ENCODE measurements at places on chromosomes 7 and 10. TPM values are rescaled to one million over a fixed set of nuclear protein-coding genes. Genes with fewer than 3 reads are reported as not detected.

Gene FAM24B
- 4.2 TPM for total RNA-seq

Gene MYL10
- not detected for total RNA-seq

Gene LLCFC1
- total RNA-seq = not detected

Gene MSMB
- total RNA-seq = not detected

Gene NKX1-2
- total RNA-seq = not detected

Gene DGKI
- total RNA-seq = 0.65 TPM

Gene ACBD7
- 3.1 TPM for total RNA-seq

Gene DPY19L1
- 40.0 TPM for total RNA-seq

Gene MRLN
- not detected for total RNA-seq

Gene SLC13A1
- total RNA-seq = not detected

Gene AKR1B1
- total RNA-seq = 66.2 TPM

Gene RASSF4
- 9.4 TPM for total RNA-seq

Gene SCIN
- 0.13 TPM for total RNA-seq

Gene ZPBP
- not detected for total RNA-seq

Gene CYP2C9
- not detected for total RNA-seq

Gene PTF1A
- not detected for total RNA-seq

Gene TLX1
- not detected for total RNA-seq

Gene CDH23
- total RNA-seq = 0.06 TPM

Gene XRCC2
- total RNA-seq = 3.1 TPM

Gene ANKMY2
- 11.2 TPM for total RNA-seq

Gene ASAH2B
- total RNA-seq = 2.5 TPM

Gene SFTPD
- not detected for total RNA-seq

Gene MYO3A
- total RNA-seq = not detected

Gene AKR1D1
- total RNA-seq = not detected

Gene EPO
- not detected for total RNA-seq

Gene C10orf90
- not detected for total RNA-seq

Gene CFAP70
- 0.25 TPM for total RNA-seq

Gene NAT16
- total RNA-seq = not detected

Gene AGR2
- not detected for total RNA-seq

Gene HOXA6
- total RNA-seq = 2.3 TPM

Gene MMD2
- total RNA-seq = not detected

Gene GALNT11
- total RNA-seq = 24.6 TPM

Gene OGDHL
- total RNA-seq = 0.16 TPM

Gene NPFFR1
- not detected for total RNA-seq

Gene PVRIG
- not detected for total RNA-seq

Gene CPN1
- not detected for total RNA-seq

Measured in bladder microvascular endothelial cell (primary cell).